ENCODE measurements at places on chromosomes 7 and 10.
A peak's percentile ranks its signal among the peaks of the same experiment; 100 is the strongest.

- DNase-seq = no peak
Observed at GRCh38 chr10:80261316-80262030, 28.0 kb downstream of the MAT1A start.

DNA sequence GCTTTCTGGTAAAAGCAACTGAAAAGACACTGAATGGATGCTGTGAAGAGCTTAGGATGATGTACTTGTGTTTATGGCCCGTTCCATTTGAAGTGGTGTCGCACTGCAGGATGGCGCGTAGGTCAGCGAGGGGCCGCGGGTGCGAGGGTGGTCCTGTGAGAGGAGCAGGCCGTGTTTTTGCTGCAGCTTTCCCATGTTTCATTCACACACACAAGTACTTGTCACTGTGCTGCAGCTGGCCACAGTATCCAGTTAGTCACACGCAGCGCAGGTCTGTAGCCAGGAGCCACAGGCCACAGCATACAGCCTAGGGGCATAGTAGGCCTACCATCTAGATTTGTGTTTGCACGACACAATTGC lies 23.2 kb downstream of the WIPI2 start:
- DNase-seq = no peak

- DNase-seq = no peak
Observed at GRCh38 chr7:38451840-38452239, 178.4 kb upstream of the TARP start.

DNA sequence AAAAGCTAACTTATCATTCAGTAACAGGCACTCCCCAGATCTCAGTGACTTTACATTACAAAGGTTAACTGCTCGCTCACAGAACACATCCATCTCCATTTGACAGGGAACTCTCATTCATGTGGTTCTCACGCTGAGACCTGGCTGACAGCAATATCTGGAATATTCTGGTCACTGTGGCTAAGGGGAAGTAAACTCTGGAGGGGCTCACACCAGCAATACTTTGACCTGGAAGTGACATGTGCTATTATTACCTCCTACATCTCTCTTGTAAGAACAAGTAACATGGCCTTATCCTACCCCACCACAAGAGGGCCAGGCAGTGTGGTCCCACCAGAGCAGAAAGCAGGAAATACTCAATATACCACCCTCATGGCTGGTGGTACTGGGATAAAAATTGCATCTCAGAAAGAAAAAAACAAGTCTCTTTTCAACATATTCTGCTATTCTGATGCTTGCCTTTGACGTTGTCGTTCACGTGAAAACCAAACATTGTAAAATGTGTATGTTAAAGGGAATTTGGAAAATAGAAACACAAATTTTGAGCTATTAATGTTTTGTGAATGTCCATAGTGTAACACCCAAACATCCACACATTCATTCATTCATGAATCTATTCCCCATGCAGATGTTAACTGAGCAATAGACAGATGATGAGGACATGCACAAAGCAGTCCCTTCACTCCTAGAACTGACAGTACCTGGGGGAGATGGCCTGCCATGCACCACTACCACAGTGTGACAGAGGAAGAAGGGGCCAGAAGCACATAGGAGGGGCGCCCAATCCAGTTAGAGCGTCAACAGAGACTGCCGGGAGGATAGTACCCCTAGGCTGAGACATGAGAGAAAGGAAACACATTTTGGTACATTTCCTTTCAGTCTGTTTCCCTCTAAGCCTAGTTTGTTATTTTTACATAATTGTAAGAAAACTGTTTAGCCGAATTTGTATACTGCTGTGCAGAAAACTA lies 166.0 kb upstream of the SP4 start:
- DNase-seq = peak; percentile 35

- no peak for DNase-seq
Observed at GRCh38 chr10:27207350-27207749, 33.2 kb downstream of the ACBD5 start.

- DNase-seq = no peak
Observed at GRCh38 chr10:109982812-109983211, 25.0 kb upstream of the ADD3 start.

GRCh38 chr7:128155100-128155740 lies 85.9 kb upstream of the LEP start:
- DNase-seq = peak; percentile 19

DNA sequence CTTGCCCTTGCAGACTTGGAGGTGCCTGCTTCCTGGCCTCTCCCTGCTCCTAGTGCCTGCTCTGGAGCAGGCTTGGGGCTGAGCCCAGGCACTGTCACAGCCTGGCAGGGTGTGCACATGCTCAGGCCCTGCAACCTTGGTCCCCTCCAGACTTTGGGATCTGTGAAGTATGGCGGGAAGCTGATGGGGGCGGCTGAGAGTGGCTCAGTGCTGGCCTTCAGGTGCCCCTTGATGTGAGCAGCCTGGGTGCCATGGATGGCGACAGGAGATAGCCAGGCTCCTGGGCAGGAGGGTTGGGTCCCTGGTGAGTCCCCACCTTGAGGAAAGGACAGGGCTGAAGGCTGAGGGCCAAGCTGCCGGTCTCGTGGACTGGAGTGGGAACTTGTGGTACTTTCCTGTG lies 700.4 kb upstream of the KCND2 start:
- DNase-seq = no peak

GRCh38 chr7:40717242-40717641 lies 582.4 kb downstream of the SUGCT start:
- DNase-seq = no peak

DNA sequence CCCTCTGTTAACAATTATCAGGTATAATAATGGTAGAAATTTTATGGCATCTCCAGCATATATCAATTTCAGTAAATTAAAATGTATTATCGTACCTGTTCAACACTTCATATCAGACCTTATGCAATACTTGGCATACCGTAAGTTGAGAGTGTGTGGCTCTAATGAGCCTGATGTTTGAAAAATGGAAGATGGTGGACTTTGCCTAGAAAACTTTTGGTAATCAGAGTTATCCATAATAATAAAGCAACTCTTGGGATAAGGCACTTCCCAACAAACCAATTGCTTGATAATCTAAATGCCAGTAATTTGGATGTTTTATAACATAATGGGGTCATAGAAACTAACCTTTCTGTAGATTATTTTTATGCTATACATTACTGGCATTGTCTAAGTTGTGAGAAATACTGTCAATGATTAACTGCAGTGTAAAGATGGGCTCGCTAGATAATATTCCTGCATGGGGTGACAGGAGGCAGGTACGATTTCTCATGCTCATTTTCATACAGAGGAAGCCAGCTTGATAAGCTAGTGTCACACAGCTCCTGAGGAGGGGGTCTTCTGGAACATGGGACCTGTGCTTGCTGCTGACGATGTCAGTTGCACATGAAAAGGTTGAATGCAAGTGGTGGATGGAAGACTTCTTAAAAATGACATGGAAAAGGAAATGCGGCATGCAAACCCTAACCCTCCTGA lies 27.8 kb upstream of the DMBT1 start:
- DNase-seq = no peak

DNA sequence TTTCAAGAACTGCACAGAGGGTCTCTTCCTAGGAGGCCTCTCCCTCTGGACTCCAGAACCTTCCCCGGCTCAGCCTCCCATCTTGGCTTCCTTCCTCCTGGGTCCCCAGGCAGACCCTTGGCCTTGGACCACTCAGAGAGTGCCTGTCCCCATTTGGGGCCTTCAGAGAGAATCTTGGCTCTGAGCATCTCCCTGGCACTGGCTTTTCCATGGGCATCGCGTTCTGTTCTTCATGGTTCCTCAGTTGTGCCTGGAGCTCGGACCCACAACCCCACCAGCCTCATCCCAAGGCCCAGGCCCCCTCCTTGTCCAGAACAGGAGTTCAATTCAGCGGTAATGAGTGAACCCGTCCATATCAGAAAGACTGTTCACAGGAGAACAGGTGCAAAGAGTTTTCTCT lies 73.4 kb downstream of the VIPR2 start:
- no peak for DNase-seq

DNA sequence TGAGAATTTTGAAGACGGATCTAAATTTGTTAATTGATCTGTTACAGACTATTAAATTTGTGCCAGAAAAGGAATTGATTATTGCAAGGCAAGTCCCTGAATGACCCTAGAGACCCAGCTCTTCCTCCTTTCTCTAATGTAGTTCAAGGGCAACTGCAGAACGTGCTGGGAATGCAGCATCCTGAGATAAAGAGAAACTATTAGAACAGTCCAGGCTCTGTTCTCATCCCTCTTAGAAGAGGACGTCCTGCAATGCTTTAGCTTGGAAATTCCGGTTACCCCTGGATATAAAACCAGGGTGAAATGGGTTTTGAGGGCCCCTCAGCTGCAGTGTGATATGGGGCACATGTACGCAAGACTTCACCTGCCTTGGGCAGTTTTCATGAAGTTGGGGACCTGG lies 67.3 kb downstream of the PTN start:
- DNase-seq = no peak

GRCh38 chr7:101567230-101567629 lies 61.9 kb downstream of the MYL10 start:
- no peak for DNase-seq

GRCh38 chr10:131320860-131321604 lies 9.5 kb upstream of the TCERG1L start:
- no peak for DNase-seq

Data from inflammatory macrophage (primary cell).